Stimulated activated CD8-positive, alpha-beta memory T cell treated with anti-CD3 and anti-CD28 coated beads, Interleukin-7, amount 100 ng/mL, for 24 hours (primary cell): ENCODE measurements at places on chromosomes 1 and 21.
A peak's percentile ranks its signal among the peaks of the same experiment; 100 is the strongest.

- no peak for DNase-seq
Measured at GRCh38 chr1:100629391-100629790, 90.2 kb upstream of the VCAM1 start.

- no peak for DNase-seq
Measured at GRCh38 chr1:30523055-30524020, 200.0 kb downstream of the MATN1 start.

- no peak for DNase-seq
Measured at GRCh38 chr1:223504741-223505140, 111.5 kb downstream of the CCDC185 start.

DNA sequence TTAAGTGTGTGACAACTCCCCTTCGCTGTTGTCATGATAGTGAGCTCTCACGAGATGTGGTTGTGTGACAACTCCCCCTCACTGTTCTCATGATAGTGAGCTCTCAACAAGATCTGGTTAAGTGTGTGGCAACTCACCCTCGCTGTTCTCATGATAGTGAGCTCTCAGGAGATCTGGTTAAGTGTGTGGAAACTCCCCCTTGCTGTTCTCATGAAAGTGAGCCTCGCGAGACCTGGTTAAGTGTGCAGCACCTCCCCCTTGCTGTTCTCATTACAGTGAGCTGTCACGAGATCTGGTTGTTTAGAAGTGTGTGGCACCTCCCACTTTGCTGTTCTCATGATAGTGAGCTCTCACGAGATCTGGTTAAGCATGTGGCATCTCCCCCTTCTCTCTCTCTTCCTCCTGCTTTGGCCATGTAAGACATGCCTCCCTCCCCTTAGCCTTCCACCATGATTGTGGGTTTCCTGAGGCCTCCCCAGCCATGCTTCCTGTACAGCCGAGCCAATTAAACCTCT is 25.1 kb upstream of the LSS start:
- peak; percentile 9 for DNase-seq

DNA sequence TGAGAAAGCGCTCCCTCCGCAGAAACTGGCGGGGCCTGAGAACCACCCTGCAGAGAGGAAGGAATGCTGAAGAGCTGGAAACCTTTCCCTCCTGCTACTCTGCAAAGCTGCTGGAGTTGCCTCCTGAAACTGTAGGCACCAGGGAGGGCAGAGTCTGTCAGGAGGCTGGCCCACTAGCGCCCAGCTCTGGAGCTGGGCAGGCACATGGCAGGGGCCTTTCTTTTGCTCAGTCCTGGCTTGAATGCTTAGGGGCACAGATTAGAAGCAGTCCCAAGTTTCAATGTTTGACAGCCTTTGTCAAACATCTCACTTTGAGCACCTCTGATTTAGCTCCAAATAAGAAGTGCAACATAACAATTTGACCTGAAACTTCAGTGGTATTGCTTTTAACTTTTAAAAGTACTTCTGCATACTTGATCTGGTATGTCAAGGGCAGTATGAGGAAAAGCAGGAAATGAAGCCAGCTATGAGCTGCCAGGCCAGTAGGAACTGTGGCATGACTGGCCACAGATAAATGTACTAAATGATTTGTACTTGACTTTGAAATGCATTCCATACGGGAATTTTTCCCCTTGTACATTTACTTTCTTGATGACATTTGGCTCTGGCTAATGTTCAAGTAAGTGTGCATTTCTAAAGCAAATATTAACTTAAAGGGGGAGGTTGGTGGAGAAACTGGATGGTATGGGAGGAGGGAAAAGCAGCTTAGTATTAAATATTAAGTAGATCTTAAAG is 7.2 kb downstream of the C1orf116 start:
- no peak for DNase-seq

GRCh38 chr1:11046270-11046566 is 821 bp downstream of the MASP2 start:
- DNase-seq = no peak

- DNase-seq = no peak
Measured at GRCh38 chr1:212002536-212002935, 32.8 kb downstream of the INTS7 start.

GRCh38 chr1:30615816-30616590 is 107.4 kb downstream of the MATN1 start:
- DNase-seq = no peak
